CD8-positive, alpha-beta memory T cell (primary cell): ENCODE measurements at places on chromosomes 7 and 10.

GRCh38 chr10:18594574-18595156, 56.7 kb downstream of the NSUN6 start:
- DNase-seq: no peak
- no peak overlapping the region for H3K4me3 ChIP-seq
- H3K27ac ChIP-seq: no peak overlapping the region
- no peaks in the 10 kb centered on the region for H3K36me3 ChIP-seq
- no peaks in the 10 kb centered on the region for H3K27me3 ChIP-seq
- H3K4me1 ChIP-seq: no peaks in the 10 kb centered on the region

DNA sequence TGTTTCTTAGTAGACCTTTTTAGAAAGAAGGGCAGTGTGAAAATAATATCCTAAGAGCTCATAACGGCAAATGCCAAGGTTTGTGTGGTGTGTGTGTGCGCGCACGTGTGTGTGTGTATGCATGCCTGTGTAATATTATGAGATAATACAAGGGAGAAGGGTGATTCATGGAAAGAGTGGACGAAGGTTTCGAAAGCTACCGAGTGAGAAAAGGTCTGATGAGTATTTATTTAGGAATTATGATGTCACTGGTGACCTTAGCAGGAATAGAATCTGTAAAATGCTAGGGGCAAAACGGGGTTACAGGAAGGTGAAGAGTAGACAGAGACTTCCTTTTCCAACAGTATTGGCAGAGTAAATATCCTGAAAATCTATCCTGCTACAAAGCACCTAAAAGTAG, 107.3 kb downstream of the AHR start:
- H3K4me1 ChIP-seq: no peaks in the 10 kb centered on the region
- DNase-seq: no peak
- no peak overlapping the region for H3K27ac ChIP-seq

DNA sequence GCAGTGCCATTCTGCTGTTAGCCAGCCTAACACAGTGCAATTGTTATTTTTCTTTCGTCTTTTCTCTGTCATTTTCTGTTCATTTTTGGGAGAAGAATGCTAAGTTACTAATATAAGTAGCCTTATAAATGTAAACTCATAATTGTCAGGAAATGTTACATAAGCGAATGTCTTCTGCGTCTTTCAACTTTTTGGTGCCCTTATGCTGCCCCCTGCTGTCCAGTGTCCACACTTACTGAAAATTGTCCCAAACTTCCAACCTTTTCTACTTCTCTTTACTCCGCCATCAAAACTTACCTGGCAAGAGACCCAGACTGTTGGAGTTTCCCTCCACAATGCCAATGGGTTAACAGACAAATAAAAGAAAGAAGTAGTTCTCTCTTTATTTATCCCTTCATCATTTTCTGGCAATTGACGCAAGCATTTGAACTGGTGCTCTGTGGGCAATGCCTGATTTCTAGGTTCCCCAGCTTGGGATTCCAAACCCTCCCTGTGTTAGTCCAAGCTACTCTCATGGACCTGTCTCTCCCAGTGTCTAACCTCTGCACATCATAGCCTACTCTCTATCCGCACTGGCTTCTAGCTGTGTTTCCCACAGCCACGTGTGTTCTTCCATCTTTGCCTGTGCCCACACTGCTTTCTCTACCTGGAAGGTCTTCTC, 21.0 kb upstream of the EPC1 start:
- no peak overlapping the region for H3K27ac ChIP-seq
- H3K36me3 ChIP-seq: no peaks in the 10 kb centered on the region
- peaks cover 27% of the 10 kb centered on the region for H3K4me1 ChIP-seq
- H3K27me3 ChIP-seq: no peaks in the 10 kb centered on the region
- DNase-seq: peak; percentile 81

DNA sequence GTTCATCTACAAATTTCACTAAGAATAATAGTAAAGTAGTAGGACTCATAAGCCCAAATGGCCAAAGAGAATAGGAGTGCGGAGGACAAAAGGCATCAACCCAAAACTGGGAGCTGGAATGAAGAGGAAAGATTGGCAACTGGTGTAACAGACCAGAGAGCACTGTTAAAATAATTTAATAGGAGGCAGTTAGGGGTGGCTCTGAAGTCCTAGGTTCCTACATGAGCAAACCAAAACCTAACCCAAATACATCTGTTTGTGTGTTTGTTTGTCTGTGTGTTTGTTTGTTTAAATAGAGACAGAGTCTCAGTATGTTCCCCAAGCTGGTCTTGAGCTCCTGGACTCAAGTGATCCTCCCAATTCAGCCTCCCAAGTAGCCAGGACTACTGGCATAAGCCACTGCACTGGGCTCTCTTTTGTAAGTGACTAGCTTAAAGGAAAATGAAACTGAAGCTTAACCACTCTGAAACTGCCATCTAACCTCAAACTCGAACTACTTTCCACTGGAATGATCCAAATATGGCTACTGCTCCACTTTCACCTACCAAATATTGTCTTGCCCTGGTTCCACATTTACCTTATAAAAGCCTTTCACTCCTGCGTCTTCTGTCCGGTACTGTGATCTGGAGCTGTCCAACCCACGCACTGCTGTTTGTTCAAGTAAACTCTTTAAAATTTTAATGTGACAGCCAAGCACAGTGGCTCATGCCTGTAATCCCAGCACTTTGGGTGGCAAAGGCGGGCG, 94.9 kb downstream of the AKR1D1 start:
- no peaks in the 10 kb centered on the region for H3K27me3 ChIP-seq
- H3K36me3 ChIP-seq: no peaks in the 10 kb centered on the region
- no peaks in the 10 kb centered on the region for H3K4me1 ChIP-seq
- DNase-seq: no peak
- no peak overlapping the region for H3K27ac ChIP-seq
- no peak overlapping the region for H3K4me3 ChIP-seq

- H3K36me3 ChIP-seq: no peaks in the 10 kb centered on the region
- no peaks in the 10 kb centered on the region for H3K27me3 ChIP-seq
- H3K4me1 ChIP-seq: no peaks in the 10 kb centered on the region
- H3K4me3 ChIP-seq: no peak overlapping the region
Measured at GRCh38 chr10:53839440-53840039, 961.5 kb downstream of the PCDH15 start.
